ENCODE measurements at places on chromosomes 6 and 20.

DNA sequence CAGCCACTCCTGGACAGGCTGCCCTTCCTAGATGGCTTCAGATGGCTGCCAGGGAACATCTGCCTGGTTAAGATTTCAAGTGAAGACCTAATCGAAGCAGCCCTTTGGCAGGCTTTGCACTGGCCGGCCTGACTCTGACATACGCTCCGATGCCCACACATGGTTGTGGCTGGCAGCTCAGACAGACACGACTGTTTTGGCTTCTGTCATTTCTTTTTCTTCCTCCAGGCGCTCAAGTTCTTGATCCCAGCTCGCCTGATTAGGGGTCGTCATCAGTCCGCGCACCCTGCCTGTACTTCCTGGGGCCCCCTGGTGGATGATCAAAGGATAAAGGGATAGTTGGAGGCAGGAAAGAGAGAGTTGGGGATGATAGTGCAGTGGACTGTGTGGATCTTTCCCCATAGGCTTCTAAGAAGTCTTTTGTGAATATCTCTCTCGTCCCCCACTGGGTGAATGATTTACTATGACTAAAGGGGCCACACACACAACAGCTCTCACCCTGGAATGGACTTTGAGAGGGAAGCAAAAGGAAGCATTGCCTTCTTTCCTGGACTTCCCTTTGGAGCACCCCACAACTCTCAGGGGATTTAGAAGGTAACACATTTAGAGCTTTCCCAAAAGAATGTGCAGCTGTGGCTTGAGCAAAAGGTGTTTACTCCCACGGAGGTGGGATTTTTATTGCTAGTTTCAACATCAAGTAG lies 21.4 kb upstream of the TRAM2 start:
- no peak for DNase-seq

DNA sequence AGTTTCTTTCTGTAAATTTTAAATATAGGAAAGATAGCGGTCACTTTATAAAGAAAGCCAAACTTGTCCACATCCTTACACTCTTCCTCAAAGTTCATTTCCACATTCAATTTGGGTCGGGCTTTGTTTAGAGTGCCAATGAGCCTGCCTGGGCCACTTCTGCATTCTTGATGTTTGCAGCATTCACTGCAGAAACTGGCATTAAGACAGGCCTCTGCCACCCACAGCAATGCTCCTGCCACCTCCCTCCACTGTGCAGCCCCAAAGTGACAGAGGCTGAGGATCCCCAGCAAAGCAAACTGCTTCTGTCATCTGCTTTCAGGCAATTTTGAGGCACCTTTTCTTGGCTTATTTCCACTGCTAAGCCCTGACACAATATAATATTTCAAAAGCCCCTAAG lies 61.2 kb downstream of the TNFAIP3 start:
- no peak for DNase-seq

DNA sequence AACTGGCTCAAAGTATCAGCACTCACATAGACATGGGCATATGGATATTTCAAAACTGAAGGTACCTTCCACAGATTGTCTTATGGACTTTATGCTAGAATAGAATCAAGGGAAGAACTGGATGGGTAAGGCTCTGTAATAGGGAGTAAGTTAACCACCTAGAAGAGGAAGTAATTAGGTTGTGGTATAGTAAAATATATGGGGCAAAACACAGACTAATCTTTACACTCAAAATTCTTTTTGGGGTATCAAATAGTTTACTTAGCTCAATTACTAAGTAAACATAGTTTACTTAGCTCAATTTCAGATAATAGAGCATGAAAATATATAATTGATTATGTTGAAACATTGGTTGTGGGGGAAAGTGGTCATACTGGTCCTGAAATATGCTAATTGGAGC lies 94.2 kb upstream of the ATXN1 start:
- DNase-seq: no peak

- no peak for DNase-seq
These were observed 470.4 kb downstream of the CDH26 start for GRCh38 chr20:60428651-60429050.

DNA sequence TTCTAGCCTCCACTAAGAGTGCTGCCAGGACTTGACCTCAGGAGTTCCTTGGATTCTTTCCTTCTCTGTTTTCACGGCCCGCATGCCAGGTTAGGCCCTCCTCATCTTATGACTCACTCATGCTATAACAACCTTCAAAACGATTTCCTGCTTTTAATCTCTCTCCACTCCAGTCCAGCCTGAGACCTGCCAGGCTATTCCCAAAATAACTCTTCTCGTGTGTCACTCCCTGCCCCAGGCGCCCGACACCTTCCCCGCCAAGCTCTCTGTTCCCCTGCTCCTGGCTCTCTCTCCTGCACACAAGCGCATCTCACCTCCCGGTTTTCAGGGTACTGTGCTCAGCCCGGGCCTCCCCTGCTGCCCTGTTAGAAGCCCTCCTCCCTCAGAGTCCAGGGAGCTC lies 64.1 kb upstream of the RPS6KA2 start:
- no peak for DNase-seq

GRCh38 chr20:12037521-12037920 lies 119.8 kb downstream of the BTBD3 start:
- DNase-seq: no peak

DNA sequence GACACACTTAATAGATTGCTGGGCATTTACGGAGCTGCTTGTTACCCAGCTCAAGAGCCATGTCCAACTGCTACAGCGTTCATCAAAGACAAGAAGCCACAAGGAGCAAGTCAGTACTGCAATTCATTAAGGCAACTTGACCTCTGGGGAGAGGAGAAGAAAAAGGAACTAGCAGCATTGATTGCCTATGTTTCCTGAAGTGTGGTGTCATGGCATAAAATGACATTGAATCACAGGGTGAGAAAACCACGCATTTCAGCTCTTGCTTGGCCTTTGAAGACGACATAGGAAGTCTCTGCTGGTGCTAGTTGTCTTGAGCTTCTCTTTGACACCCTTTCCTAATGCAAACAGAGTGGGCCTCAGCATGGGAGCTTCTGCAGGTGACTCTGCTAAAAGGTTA lies 139.1 kb downstream of the CDH26 start:
- DNase-seq: no peak

- no peak for DNase-seq
These were observed 16.9 kb downstream of the STX16 start for GRCh38 chr20:58667975-58668374.

DNA sequence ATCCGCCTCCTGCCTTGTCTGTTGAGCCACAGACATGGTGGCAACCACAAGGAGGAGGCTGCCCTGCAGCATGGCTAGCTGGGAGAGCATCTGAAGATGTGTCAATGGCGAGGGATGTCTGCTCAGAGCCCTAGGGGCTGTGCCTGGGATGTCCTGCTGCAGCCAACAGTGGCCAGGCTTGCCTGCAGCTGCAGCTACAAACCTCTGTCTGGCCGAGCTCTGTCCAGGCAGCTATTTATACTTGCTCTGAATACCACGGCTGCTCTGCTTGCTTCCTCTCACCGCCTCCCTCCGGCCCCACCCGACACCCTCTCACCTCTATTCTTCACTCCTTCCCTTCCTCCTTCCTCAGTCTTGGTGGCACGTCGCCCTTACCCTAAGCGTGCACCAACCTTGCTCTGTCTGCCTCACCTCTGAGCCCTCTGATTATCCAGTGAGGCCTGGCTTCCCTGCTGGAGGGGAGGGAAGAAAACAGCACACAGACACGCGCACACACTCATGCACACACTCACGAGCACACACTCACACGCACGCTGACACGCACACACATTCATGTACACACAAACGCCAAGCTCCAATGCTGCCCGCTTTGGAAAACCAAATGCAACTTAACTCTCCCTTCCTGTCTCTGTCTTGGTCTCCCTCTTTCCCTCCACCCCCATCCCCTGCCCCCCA lies at the start of gene ANGPT4:
ANGPT4 (minus strand) TSS at position 210 of the 675 bp plus-strand sequence; CDS start at position 90, 120 bp downstream.
- no peak for DNase-seq

- DNase-seq: no peak
These were observed at the start of gene DDO for GRCh38 chr6:110415086-110415916. DDO (minus strand) TSS chr6:110415575; CDS start chr6:110413462, 2,113 bp downstream.

DNA sequence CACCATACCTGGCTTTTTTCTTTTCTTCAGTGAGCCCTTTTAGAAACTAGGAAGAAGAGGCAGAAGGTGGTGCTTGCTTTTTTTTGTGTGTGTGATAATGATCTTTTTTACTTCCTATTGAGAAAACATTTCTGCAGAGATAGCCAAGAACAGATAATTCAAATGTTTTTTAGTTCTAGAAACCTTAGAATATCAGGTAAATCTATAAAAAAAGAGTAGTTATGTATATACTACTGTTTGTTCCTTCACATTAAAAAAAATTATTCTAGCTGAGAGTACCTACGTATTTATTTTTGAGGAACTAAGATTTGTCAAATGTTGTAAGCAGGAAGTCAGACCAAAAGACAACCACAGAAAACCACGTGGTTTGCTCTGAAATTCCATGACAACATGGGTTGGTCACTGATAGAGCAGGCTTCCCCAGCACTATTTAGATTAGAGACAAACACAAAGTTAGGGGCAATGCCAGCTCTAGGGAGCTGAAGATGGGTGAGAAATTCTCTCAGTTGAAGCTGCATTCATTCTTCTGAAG lies 12.8 kb downstream of the STK4 start:
- no peak for DNase-seq

GRCh38 chr6:42332916-42333315 lies 115.3 kb upstream of the MRPS10 start:
- DNase-seq: no peak

DNA sequence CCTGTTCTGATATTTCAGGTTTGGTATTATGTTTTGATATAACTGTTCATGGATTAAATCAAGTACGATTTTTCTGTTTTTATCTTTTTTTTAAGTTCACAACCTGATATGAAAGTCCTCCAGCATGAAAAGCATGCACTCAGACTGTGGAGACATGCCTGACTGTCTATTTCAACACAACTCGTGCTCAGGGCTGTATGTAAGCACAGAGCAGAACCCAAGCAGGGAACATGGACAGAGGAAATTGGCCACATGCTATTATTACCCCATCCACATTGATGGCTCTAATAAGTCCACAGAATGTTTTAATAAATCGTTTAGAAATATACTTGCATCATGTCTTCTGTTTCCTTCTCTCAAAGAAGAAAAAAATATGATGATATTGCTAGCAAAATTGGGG lies 730.4 kb downstream of the C6orf118 start:
- DNase-seq: no peak
